Effector memory CD8-positive, alpha-beta T cell (primary cell): ENCODE measurements at places on chromosomes 3 and 15.

GRCh38 chr15:82571722-82572222 is 31.5 kb upstream of the RPS17 start:
- no peak for DNase-seq

GRCh38 chr3:191449256-191449655 is 11.7 kb upstream of the PYDC2 start:
- no peak for DNase-seq

DNA sequence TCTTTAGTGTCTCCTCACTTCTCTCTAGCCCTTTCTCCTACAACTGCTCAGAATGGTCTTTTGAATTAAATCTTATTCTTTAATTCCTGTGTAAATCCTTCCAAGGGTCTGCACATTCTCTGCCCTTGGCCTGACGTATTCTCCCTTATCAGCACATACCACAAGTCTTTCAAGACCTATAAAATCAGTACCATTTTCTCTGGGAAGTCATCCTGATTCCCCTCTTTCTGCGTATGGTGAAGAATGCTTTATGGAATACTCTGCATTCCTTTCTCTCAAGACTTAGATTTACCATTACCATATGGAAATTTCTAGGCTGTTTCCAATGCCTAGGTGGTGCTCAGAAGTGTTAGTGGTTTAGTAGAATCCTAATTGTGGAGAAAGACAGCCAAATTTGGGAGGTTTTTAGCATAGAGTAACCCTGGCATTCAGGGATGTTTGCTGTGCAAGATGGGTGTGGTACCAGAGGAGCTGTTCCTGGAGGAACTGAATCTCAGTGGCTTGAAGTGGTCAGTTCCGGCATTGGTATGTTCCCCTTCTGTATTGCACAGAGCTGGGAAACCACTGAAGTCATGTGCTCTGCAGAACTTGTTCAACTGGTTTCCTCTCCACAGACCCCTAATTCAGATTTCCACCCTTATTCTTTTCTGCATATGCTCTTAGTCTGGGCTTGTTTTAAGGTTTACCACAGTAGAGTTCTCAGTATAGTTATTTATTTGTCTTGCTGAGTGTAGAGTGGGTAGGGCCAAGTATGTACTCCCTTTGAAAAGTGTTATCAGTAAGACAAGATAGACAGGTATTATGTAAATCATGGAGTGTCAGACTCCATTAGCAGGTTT is 24.5 kb downstream of the IQGAP1 start:
- no peak for DNase-seq

- DNase-seq, result no peak
These were observed 26.8 kb downstream of the RHCG start for GRCh38 chr15:89469426-89470096.

- DNase-seq, result no peak
These were observed 6.0 kb downstream of the MINDY2 start for GRCh38 chr15:58777107-58777506.

DNA sequence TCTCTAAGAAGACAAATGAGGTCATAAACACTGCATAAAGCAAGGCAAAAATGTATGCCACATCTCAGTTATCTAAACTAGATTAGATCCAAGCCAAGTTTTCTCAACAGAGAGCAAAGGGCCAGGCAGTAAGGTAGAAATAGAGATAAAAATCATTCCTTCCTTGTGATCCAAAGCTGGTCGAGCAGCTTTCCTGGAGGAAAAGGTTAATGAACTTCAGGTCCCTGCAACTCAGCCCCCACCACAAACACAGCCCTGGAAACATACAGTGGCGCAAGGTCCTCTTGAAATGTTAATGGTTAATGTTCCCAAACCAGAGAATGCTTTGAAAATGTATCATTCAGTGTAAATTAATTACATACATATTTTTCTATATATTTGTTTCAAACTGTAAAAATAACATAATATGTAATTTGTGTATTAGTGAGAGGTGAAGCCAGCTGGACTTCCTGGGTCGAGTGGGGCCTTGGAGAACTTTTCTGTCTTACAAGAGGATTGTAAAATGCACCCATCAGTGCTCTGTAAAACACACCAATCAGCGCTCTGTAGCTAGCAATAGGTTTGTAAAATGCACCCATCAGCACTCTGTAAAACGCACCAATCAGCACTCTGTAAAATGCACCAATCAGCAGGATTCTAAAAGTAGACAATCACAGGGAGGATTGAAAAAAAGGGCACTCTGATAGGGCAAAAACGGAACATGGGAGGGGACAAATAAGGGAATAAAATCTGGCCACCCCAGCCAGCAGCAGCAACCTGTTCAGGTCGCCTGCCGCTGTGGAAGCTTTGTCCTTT is 17.1 kb downstream of the LYSMD2 start:
- no peak for DNase-seq

GRCh38 chr3:134476306-134476705 is 9.5 kb downstream of the ANAPC13 start:
- DNase-seq, result no peak

GRCh38 chr15:29765898-29766527 is 56.3 kb downstream of the TJP1 start:
- DNase-seq, result no peak

DNA sequence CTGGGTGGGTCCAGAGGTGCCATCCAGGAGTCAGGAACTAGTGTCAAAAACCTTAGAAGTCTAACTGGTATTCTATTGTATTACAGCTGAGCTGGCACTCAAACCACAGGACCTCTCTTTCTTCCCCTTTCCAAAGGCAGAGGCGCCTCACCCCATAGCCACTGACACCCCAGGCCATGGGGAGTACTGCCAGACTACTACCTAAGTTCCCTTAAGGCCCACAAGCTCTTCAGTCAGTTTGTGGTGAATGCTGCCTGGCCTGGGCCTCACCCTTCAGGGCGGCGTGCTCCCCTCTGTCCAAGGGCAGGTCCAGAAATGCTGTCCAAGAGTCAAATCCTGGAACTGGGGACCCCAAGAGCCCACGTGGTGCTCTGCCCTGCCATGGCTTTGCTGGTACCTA is 43.0 kb upstream of the FGF7 start:
- no peak for DNase-seq

DNA sequence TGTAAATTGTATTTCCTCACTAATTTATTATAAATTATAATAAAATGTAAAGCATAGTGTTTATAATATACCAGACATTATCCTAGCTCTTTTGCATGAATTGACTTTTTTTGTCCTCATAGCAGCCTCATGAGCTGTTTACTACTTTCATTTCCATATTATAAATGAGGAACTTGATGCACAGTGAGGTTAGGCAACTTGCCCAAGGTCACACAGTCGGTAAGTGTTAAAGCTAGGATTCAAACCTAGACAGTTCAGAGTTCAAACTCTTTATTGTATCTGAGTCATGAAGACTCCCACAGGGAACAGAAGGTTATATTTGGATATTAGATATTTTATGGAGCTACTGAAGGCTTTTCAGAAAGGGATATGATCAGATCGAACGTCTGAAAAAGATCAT is 322.2 kb upstream of the SATB1 start:
- DNase-seq, result no peak

DNA sequence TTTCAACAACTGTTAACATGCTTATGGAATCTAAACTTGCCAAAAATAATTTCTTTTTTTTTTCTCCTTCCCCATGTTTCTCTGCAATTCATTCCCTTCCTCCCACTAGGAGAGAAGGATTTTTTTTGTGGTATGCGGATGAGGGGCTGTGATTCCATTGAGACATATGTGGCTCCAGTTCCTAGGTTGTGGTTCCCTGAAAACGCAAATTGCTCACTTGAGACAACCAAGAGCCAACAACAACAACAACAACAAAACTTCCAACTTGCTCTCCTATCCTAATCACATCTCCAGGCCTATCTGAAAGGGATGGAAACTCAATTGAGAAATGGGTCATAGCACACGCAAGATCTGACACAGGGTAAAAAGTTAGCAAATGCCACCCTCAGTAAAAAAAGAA is 406.5 kb upstream of the TGFBR2 start:
- DNase-seq, result no peak

GRCh38 chr3:137925080-137925479 is 84.9 kb upstream of the CLDN18 start:
- DNase-seq, result no peak

DNA sequence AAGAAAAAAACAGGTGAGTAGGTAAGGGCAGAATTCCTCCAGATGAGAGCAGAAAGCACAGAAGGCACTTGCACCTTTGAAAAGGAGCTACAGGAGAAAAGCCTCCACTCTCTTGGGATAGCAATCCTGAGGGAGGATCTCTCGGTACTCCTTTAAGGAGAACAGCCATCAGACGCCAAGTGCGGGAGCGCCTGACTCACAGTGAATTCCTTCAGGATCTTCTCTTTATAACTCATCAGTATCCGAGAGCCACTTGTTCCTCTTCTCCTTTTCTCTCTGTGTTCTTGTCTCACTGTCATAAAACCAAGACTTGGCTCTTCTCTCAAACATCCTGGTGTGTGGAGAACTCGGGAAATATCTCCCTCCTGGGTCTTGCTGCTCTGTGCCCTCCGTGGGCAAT is 10.1 kb upstream of the GOLGA8J start:
- no peak for DNase-seq

DNA sequence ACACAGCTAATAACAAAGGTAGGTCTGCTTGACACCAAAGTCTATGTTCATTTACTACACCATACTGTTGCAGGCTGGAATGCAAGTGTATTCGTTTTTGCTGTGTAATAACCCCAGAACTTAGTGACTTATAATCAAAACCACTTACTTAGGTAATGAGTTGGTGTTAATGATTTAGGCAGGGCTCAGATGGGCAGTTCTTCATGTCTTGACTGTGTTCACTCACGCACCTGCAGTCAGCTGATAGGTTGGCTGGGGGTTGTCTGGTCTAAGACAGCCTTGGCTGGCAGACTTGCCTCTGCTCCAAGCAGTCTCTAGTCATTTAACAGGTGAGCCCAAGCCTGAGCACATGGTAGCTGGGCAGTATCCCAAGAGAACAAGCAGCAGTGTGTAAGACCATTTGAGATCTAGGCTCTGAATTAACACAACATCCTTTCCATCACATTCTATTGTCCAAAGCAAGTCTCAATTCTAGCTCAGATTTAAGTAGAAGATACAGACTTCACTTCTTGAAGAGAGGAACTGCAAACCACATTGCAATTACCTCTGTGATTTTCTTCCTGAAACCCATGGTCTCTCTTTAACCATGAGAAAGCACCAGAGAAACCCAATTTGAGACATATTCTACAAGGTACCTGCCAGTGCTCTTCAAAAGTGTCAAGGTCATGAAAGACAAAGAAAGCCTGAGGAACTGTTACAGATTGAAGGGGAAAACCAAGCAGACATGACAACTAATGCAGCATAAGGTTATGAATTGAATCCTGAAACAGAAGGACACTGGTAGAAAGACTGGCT is 13.3 kb upstream of the DCLK3 start:
- DNase-seq, result no peak

- DNase-seq, result no peak
These were observed 21.4 kb downstream of the CCR1 start for GRCh38 chr3:46186471-46187340.

GRCh38 chr3:77038930-77039605 is 831 bp upstream of the ROBO2 start:
- DNase-seq, result no peak

- no peak for DNase-seq
These were observed 50.6 kb downstream of the SMARCC1 start for GRCh38 chr3:47731061-47731460.

GRCh38 chr3:114892131-114892879 is 254.8 kb downstream of the ZBTB20 start:
- no peak for DNase-seq

DNA sequence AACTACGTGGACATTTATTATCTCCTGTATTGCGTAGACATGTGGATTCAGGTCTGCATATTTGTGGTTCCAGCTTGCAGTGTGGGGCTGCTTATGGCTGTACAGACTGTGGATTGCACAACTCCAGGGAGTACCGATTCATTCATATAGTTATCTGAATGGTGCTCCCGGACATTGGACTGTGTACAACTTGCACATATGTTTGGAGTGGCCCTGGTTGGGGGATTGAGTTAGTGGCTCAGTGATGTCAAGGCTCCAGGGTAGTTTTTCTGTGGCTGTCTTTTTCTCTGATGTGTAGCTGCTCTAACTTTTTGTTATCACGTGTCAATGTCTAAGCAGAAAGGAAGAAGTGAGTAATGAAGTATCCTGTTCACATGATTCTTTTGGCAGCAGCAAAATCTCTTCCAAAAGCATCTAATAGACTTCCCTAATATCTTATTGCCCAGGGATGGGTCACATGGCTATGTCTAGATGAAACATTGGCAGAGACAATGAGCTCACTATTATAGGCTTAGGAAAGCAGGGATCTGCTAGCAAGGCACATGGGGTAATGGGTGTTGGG is 15.8 kb downstream of the ST3GAL6 start:
- no peak for DNase-seq

GRCh38 chr3:100426067-100426682 is 24.8 kb downstream of the LNP1 start:
- no peak for DNase-seq

GRCh38 chr3:14866627-14867026 is 47.9 kb downstream of the FGD5 start:
- DNase-seq, result no peak

GRCh38 chr3:187209491-187209890 is 12.2 kb downstream of the RTP1 start:
- DNase-seq, result no peak

DNA sequence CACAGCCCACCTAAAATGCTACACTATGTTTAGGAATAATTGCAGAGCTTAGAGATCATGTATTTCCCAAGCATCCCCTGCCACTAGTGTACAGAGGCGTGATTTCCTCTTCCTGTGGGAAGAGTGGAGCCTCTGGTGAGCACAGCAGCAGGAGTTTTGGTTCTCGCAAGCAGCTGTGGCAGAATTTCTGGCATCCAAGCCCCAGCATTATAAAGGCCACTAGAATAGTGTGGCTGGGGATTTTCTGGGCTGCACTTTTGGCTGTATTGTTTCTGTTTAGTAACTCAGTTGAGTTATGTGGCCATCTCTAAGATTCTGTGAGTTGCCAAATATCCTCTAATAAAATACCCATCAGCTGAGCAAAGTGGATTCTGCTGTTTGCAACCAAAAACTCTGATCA is 64.7 kb downstream of the GPR176 start:
- no peak for DNase-seq

- DNase-seq, result no peak
These were observed 127.2 kb upstream of the DLG1 start for GRCh38 chr3:197425485-197426120.

GRCh38 chr15:52415628-52416027 is 113.1 kb downstream of the MYO5A start:
- no peak for DNase-seq

- no peak for DNase-seq
These were observed 258.5 kb downstream of the PTPRG start for GRCh38 chr3:61819861-61820260.

DNA sequence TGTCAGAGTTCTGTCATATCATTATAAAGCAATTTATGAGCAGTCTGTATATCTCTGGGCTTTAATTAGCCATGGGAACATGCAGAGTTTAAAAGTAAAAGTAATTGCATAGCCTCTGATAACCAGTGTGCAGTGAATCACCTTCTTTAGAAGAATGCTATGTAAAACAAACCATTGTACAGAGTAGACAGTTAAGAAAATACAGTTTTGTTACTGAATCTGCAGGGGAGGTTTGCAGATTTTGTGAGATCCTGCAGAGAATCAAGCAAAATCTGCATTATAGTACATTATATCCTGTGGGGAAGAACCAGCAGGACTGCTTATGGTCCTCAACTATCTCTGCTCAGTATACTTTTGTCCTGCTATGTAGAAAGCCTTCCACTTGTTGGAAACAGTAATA is 396.2 kb upstream of the NAALADL2 start:
- DNase-seq, result no peak
